Calu3 (cell line): ENCODE measurements at places on chromosomes 3 and 15.
A peak's percentile ranks its signal among the peaks of the same experiment; 100 is the strongest.

DNA sequence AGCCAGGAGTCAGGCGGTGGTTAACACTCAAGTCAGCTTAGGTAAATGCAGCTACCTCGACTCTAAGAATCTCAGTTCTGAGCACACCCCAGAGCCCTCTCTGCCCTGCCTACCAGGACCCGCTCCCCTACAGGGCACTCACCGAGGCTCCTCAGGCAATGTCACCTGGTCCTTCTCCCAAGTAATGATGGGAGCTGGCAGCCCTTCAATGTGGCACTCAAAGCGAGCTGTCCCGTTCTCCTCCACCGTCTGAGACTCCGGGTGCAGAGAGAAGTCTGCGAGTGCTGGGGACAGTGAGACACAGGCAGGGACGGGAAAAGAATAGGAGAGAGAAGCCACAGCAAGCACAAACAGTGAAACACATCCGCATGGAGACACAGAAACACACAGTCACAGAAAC lies 12.7 kb downstream of the IGDCC4 start:
- no peak for DNase-seq

GRCh38 chr3:120114981-120115380 lies 20.7 kb upstream of the GSK3B start:
- no peak for DNase-seq

DNA sequence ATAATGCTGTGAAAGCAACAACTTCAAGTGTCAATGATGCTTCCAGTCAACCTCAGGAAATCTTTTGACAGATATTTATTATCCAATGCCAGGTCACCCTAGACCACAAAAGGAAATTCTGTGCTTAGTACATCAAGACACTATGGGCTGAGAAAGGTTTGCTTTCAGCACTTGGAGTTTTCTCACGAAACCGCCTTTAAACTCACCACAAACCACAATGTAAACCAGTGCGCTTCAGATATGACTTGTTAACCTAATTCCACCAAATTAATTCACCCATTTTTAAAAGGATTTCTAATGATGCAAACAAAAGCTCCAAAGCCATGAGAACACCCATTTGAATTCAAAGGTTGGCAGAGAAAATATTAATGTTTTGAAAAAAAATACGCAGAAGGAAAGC lies 292.9 kb upstream of the NR2F2 start:
- DNase-seq: no peak

DNA sequence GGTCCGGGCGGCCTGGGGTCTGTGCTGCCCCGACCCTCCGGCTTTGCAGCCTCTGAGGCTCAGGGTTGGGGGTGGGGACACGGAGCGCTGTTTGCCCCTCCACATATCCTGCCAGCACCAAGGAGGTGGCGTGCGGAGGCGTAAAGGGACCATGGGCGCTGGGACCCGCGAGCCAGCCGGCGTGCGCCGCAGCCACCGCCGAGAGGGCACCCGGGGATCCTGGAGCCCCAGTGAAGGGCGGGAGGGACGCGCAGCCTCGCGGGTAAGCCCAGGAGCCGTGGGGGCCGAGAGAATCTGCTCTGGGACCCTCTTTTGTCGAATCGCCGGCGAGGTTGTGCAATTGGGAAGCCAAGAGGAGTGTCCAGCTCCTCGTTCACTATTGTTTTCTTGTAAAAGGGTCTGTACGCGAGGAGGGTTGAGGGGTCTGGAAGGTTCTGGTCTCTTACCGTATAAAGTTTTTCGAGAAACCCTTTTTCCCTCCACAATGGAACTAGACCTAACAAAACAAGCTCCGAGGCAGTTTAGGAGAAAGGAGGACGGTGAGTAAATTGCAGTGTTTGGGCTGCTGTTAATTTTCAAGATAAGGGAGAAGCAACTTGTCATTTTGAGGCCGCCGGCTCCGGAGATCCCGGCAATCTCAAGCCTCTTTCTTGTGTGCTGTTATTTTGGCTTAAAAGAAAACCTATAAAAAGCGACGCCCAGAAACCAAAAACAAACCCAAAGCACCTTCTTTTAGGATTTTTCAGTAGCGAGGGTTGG lies 29.9 kb upstream of the ST3GAL6 start:
- DNase-seq: peak; percentile 35

- DNase-seq: no peak
These were observed 22.6 kb downstream of the MEIS2 start for GRCh38 chr15:37077623-37078351.

GRCh38 chr3:16864610-16865313 lies 20.0 kb upstream of the PLCL2 start:
- DNase-seq: no peak

DNA sequence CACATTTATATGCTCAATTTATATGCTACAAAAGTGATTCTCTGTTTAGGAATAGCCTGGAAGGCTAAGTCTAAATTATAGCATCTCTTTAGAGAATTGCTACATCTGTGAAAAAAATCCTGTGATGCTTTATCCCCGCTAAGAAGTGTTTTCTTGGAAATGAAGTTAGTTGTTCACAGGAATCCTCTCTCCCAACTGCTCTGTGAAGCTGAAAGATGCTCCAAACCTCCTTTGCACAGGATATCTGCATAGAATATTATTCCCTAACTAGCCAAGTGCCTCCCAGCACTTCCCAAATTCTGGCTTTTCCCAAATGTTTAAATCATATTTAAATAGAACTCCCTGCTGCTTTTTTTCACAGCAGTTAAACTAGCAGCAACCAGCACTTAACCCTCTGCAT lies 132.2 kb downstream of the SRGAP3 start:
- no peak for DNase-seq

DNA sequence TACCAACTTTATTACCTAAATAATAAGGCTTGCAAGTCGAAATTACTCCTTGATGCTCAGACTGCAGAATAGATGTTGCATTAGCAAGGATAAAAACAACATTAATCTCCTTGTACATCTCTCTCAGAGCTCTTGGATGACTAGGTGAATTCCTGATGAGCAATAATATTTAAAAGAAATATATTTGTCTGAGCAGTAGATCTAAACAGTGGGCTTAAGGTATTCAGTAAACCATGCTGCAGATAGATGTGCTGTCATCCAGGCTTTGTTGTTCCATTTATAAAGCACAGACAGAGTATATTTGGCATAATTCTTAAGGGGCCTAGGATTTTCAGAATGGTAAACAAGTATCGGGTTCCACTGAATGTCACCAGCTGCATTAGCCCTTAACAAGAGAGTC lies 257.1 kb downstream of the TUSC7 start:
- no peak for DNase-seq

DNA sequence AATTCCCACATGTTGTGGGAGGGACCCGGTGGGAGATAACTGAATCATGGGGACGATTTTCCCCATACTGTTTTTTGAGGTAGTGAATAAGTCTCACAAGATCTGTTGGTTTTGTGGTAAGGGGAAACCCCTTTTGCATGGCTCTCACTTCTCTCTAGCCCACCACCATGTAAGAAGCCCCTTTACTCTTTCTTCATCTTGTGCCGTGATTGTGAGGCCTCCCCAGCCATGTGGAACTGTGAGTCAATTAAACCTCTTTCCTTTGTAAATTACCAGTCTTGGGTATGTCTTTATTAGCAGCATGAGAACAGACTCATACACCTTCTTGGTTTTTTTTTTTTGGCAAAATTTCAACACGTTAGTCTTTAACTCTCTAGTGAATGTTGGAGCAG lies 18.1 kb downstream of the ARL8B start:
- no peak for DNase-seq

GRCh38 chr3:12869035-12869621 lies 27.8 kb upstream of the RPL32 start:
- peak; percentile 70 for DNase-seq

- DNase-seq: peak; percentile 65
These were observed 309.6 kb downstream of the TUSC7 start for GRCh38 chr3:117019082-117019713.

GRCh38 chr3:154040283-154040682 lies 80.9 kb upstream of the ARHGEF26 start:
- DNase-seq: peak; percentile 26

DNA sequence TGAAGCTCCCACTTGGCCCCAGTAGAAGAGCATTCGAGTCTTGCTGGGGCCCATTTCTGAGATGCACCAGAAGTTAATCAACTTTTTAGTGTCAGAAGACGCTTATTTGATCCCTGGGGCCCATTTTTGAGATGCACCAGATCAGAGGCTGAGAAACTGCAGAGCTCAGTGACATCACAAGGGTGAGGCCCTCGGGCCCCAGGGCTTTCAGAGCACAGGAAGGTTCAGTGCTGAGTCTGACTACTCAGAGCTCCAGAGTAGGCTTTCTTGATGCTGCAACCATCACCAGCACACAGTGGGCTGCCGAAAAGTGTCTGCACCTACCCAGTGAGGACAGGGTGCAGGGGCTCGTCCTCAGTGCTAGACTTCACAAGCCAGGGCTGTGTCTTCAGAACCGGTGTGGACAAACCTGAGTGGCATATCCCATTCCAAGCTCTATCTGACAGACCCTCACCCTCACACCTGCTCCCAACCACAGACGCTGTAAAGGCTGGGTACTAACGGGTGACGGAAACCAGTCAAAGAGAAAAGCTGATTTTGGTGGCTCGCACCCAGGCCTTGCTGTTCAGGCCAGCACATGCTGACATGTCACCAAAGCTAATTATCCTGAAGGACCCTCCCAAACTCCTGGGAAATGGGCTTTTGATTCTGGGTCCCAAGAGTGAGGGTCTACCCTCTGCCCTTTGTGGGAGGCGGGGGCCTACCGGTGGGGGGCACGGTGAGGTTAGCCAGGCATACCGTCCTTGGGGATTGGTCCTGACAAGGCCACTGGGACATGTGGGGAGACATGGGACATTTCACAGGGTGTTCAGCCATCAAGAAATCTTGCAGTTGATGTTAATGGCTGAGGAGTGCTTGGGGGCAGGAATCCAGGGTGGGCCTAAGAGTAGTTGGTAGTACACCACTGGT lies 83.0 kb downstream of the PDCD6IP start:
- no peak for DNase-seq

GRCh38 chr3:8606701-8607231 lies 37.8 kb downstream of the SSUH2 start:
- no peak for DNase-seq

GRCh38 chr3:4993276-4994143 lies 14.3 kb downstream of the BHLHE40 start:
- no peak for DNase-seq

DNA sequence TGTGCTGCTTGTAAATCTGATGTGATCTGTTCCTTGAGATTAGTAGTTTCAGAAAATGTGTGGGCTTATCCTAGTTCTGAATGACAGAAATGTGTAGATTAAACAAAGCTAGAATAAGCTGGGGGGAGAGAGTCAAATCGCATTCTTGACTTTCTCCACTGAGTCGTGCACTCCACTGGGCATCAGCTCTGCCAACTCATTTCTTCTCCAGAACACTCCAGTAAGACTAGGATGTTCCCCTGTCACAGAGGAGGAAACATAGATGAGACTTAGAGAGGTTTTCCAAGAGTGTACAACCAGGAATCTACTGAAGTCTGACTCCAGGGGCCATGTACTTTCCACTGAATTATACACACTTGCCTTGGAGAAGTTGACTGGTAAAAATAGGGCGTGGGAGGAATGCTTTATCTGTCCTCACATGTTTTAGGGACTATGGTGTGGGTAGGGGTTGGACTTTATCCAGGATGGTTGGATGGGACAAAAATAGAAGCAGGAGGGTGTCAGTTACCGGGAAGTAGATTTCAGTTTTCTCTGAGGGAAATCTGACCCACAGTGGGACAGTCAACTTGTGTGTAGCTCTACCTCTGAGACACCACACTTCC lies 298.2 kb downstream of the UBE2E2 start:
- DNase-seq: no peak

GRCh38 chr15:74172701-74173379 lies 670 bp upstream of the ISLR start:
- DNase-seq: no peak

- peak; percentile 47 for DNase-seq
These were observed 993 bp upstream of the ISL2 start for GRCh38 chr15:76335307-76336253.

GRCh38 chr3:139505829-139506386 lies 29.6 kb upstream of the RBP2 start:
- no peak for DNase-seq

DNA sequence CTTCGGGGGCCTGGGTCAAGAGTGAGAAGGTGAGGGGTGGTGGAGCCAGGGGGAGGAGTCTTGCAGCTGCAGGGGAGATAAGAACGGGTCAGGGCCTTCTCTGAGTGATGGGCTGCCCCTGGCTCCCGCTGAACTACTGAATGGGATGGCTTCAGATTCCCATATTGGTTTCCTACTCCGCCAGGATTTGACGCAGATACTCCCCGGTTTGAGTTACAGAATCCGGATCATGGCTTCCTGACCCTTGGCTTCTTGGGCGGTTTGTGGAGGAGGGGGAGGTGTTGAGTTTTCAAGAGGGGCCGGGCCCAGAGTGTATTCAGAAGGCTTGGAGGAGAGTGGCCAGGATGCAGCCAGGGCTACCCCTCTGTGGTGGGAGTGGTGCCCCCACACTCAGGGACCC lies 119.9 kb upstream of the ATP2B2 start:
- no peak for DNase-seq

GRCh38 chr3:55486857-55487380 lies at the start of gene WNT5A:
WNT5A (minus strand) TSS chr3:55487306; CDS start chr3:55486985, 321 bp downstream.
- DNase-seq: no peak

DNA sequence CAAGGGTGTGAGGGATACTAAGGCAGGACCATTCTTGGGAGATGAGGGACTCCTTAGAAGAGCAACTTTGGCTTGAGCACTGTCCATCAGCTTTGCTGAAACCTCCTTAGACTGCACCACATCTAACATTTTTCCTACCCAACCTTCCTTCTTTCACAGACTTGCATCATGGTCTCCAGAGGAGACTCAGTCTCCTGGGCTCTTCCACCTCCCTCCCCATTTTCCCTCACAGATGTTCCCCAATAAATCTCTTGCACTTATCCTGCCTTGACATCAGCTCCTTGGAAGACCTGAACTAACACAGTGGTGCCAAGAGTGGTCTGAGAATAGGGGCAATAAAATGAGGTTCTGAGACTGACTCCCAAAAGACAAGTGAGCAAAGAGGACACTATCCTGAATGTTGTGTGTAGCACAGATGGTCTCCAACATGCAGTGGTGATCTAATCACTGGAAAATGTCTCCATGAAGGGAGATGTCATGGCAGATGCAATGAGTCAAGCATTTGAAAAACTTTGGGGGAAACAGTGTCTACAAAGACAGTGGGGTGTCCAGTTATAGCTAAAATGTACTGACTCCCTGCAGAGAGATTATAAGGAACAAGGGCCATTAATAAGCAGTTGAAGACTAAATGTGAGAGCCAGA lies 26.0 kb upstream of the BOC start:
- DNase-seq: no peak

- DNase-seq: no peak
These were observed 34.0 kb downstream of the SPTSSB start for GRCh38 chr3:161337311-161337710.

GRCh38 chr3:396293-396692 lies 199.7 kb downstream of the CHL1 start:
- DNase-seq: no peak

- no peak for DNase-seq
These were observed 62.6 kb downstream of the AKAP13 start for GRCh38 chr15:85443046-85443445.
